Fibroblast of upper back skin (primary cell): ENCODE measurements at places on chromosomes 2 and 18.

DNA sequence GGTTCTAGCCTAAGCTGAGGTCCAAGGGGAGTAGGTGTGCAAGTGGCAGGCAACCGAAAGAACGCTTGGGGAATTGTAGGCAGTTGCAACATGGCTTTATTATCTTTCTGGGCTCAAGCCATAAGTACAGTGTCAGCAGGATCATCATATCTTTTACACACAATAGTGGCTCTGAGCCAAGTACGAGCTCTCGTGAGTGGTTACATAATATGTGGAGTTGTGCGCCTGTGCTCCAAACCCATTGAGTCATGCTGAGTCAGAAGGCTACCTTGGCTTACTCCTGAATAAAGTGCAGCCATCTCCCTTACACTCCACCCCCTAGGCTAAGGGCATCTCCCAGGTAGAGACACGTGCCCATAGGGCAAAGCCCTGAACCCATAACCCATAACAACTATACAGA is 233.9 kb downstream of the SATB2 start:
- DNase-seq = no peak

GRCh38 chr2:168118733-168119514 is 128.5 kb downstream of the STK39 start:
- peak; percentile 72 for DNase-seq

DNA sequence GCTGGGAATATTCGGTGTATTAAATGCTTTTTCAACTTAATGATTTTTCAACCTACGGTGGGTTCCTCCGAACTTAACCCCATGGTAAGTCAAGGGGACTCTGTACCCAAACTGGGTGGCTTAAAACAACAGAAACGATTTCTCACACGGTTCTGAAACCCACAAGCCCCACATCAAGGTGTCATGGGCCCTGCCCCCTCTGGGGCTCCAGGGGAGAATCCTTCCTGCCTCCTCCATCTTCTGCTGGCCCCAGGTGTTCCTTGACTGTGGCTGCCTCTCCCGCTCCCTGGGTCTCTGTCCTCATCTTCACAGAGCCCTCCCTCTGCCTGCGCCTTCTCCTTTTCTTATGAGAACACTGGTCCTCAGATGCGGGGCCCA is 301.3 kb upstream of the SALL3 start:
- no peak for DNase-seq

DNA sequence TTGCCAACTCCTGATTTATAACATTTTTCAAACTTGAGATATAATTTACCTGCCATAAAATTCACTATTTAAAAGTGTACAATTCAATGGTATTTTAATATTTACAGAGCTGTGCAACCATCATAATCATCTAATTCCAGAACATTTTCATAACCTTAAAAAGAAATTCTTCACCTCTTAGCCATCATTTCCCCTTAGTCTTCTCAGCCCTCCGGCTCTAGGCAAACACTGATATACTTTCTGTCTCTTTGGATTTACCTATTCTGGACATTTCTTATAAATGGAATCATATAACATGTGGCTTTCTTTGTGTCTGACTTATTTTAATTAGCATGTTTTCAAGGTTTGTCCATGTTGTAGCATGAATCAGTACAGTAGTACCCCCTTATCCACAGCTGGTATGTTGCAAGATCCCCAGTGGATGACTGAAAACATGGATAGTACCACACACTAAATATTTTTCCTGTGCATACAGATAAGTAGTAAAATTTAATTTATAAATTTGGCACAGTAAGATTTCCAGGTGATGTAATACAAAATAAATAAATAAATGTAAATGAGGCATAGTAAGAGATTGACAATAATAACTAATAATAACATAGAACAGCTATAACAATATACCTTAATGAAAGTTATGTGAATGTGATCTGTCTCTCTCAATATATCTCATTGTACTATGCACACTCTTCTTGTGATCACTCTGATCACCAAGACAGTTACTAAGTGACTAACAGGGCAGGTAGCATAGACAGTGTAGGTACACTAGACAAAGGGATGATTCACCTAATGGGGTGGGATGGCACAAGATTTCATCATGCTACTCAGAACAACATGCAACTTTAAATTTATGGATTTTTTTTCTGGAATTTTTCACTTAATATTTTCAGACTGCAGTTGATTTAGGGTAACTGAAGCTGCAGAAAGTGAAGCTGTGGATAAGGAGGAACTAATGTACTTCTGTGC is 73.1 kb downstream of the RAB3GAP1 start:
- DNase-seq = peak; percentile 57

DNA sequence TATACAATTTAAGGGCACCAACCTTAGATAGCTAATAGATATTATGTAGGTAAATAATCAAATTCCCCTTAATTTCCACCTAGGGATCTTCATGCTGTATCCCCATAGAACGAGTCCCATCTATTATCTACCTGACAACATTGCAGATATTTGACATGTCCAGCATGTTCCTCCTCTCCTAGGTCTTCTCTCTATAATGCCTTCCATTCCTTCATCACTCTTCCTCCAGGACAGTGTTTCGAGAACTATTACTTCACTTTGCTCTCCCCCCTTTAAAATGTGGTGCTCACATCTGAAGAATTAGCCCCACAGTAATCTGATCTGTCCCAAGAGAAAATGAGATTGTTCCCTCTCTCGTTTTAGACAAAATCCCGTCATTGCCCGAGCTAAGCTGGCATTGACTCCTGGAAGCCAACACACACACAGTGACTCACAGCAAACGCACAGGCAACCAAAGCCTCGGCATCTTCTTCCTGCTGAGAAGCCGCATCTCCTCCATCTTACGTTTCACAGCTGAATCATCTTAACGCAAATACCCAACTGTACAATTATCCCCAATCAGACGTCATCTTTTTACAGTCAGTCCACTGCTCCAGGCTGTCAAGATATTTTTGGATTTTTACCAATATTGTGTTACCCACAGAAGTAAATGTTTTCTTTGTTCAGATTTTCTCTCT is 162.9 kb upstream of the AGAP1 start:
- DNase-seq = peak; percentile 82

GRCh38 chr2:200408428-200409316 is 101.2 kb downstream of the KCTD18 start:
- peak; percentile 89 for DNase-seq

DNA sequence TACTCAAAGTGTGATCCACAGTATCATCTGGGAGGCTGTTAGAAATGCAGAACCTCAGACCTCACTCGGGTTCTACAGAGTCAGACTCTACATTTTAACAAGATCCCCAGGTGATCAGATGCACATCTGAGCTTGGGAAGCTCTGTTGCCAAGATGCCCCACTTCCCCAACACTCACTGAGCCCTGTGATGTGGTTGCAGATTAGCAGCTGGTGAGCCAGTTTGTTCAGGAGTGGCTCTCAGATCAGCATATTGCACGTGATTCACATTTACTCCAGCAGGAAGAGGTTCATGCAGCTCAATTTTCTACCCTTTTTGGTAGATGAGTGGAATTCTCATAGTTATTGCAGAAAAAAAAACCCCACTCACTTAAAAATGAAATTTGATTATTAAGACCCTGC is 96.4 kb downstream of the VIT start:
- no peak for DNase-seq

DNA sequence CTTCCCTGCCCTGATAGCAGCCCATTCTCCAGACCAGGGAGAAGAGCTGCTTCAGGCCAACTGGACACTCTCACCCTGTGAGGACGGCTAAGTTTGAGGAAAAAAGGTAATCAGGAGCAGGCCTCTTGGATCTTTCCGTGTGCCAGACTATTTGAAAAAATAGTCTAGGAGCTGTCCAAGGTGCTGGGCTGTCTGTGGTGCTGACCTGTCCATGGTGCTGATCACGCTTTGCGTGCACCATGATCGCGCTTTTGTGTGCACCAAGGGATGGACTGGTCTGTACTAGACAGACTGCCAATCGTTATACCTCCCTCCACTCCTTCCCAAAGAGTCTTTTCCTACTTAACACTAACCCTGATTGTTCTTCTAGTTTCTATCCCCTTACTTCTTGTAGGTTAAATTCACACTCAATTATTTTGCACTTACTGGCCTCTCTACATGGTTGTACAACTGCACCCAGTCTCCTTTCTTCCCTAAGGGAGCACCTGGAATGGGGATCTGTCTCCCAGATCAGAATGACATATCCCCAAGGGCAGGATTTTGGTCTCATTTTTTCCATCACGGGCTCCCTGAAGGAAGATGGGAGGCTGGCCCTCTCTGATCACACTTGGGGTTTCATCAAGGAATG is 295.4 kb downstream of the CELF4 start:
- peak; percentile 57 for DNase-seq

DNA sequence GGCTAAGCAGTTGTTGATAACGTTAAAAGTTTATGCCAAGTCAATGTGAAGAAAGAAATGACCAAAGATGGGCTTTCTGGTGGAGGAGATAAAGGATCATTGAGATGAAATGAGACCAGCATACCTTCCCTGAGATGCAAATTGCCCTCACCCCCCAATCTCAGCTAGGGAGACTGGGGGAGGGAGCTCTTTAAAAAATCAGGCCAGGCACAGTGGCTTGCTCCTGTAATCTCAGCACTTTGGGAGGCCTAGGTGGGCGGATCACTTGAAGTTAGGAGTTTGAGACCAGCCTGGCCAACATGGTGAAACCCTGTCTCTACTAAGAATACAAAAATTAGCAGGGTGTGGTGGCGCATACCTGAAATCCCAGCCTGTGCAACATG is 30.9 kb upstream of the KCMF1 start:
- no peak for DNase-seq

DNA sequence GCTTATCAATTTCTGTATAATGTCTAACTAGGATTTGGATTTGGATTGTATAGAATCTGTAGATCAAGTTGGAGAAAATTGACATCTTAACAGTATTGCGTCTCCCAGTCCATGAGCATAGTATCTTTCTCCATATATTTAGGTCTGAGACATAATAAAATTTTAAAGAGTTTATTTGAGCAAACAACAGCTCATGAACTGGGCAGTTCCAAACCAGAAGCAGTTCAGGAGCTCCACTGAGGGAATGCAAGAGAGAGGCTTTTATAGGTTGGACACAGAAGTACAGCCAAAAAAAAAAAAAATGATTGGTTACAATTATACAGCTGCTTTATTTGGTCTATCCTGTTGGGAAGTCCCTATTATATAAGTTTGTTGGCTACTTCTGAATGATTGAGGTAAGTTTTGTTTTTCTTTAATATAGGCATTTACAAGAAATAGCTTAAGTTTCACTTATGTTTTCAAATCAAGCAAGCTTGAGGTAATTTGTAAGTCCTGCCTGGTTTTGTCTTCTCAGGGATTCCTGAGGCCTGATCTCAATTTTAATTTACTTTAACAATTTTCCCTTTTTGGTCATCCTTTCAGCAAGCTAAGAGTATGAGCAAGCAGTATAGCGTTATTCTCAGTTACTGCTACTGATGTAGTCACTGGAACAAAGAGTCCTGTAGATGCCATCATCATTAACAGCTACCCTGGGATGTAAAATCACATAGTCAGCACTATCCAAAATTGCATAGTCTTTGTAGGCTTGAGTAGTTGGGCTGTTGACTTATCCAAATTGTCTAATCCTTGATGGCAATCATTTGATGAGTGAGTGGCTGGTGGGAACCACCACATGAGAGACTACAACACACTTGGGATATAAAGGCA is 27.5 kb upstream of the RUFY4 start:
- DNase-seq = no peak

GRCh38 chr2:177633910-177634294 is 241.3 kb downstream of the AGPS start:
- DNase-seq = no peak

DNA sequence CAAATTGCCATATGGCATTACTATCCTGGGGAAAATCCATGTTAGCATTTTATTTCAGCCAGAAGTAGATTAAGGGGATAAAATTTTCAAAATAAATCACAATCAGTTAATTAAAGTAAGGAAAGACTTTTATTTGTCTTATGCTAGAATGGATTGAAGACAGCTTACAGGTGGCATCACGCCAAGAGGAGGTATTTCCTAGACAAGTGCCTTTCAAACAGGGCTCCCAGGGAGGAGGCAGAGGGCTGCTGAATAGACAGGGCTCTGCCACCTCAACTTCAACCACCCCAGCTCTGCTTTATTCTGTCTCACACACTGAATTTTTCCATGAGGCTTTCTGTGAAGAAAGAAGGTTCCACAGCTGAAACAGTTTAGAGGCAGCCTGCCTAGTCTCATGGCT is 12.2 kb downstream of the CCDC68 start:
- no peak for DNase-seq

- DNase-seq = no peak
Measured at GRCh38 chr2:32942793-32943485, 3.8 kb upstream of the LTBP1 start.

- DNase-seq = peak; percentile 46
Measured at GRCh38 chr18:44123743-44124142, 556.9 kb upstream of the SETBP1 start.

GRCh38 chr2:63500398-63500797 is 87.9 kb downstream of the WDPCP start:
- no peak for DNase-seq

DNA sequence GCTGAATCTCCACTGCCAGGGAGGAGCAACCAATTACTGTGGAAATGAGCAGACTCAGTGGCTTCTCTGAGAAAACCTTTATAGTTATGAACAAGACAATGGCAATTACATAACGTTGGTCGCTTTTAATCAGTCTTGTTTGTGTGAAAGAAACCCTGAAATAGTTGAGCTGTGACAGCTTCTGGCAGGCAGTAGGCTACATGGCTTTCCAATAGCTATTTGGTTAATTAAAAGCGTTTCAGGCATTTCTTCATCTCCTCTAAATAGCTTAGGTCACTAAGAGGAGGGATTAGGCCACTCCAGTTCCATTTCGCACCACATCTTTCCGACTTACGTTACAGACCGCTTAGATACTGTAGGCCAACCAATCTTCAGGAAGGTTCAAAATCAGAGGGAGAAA is 794.4 kb upstream of the ID2 start:
- no peak for DNase-seq

- no peak for DNase-seq
Measured at GRCh38 chr2:158458617-158458920, 1.8 kb downstream of the PKP4 start.

DNA sequence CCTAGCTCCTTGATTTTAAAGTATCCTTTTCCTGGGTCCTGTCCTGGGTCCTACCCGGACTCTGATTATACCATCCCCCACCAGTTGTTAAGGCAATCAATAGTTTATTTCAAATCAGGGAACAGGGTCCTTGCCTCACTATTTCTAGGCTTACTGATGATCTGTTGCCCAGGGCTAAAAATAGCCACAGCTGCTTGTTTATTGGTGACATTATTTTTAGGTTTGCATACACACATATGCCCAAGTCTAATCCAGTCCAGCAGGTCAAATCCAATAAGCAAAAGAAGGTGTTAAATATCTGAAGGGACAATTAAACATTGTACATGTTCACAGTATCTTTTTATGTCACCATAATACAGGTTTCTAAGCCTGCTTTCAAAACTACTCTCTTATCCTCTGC is 66.0 kb downstream of the RAB10 start:
- DNase-seq = no peak

DNA sequence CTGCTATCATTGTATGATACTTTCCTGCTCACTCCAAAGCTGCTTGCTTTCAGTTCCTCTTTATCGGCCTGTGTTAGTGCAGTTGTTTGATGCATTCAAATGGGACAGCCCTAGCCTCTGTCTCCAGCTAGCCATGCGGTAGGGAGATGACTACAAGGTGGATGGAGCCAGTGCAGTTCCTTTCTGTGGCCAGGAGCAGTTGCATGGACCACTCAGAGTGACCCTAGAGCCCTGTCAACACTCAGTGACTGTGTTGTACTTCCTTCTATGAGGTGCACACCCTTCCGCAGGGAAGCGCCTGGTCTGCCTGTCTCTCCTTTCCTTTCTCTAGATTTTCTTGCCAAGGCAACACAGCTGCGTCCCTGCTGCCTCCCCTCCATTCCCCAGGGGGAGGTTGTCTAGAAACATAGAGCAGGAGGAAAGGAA is 33.8 kb downstream of the KCNS3 start:
- DNase-seq = peak; percentile 1
